Thymus (tissue), 14 donors: ENCODE measurements at places on chromosomes 5 and 9. TPM values are rescaled to one million over a fixed set of nuclear protein-coding genes. Genes with fewer than 3 reads are reported as not detected.

- no peaks in the 10 kb centered on the region for H3K27me3 ChIP-seq
- no peaks in the 10 kb centered on the region for H3K36me3 ChIP-seq
- H3K27ac ChIP-seq: no peak overlapping the region
- no peaks in the 10 kb centered on the region for H3K4me1 ChIP-seq
These were observed 689.6 kb downstream of the TAF11L14 start for GRCh38 chr5:18323891-18324290.

NMUR2 gene
- 0.23 TPM for polyA plus RNA-seq

- H3K27me3 ChIP-seq: no peaks in the 10 kb centered on the region
- no peak overlapping the region for H3K4me3 ChIP-seq
- peaks cover 2% of the 10 kb centered on the region for H3K36me3 ChIP-seq
- DNase-seq: no peak
These were observed 42.4 kb downstream of the STRBP start for GRCh38 chr9:123225995-123226394.

SV2C gene
- 0.27 TPM for polyA plus RNA-seq

GRCh38 chr5:166436872-166437271 is 1854.6 kb upstream of the WWC1 start:
- no peak for DNase-seq
- no peak overlapping the region for H3K4me3 ChIP-seq
- H3K27me3 ChIP-seq: no peaks in the 10 kb centered on the region
- no peaks in the 10 kb centered on the region for H3K4me1 ChIP-seq
- no peak overlapping the region for H3K27ac ChIP-seq

MCC gene
- 5.1 TPM for polyA plus RNA-seq

GRCh38 chr9:124658165-124659017 is 112.7 kb downstream of the NR6A1 start:
- peaks cover 12% of the 10 kb centered on the region for H3K4me1 ChIP-seq
- no peaks in the 10 kb centered on the region for H3K27me3 ChIP-seq
- peak; percentile 78 for DNase-seq
- no peaks in the 10 kb centered on the region for H3K36me3 ChIP-seq
- peak overlapping the region; percentile 75 for H3K4me3 ChIP-seq

DNA sequence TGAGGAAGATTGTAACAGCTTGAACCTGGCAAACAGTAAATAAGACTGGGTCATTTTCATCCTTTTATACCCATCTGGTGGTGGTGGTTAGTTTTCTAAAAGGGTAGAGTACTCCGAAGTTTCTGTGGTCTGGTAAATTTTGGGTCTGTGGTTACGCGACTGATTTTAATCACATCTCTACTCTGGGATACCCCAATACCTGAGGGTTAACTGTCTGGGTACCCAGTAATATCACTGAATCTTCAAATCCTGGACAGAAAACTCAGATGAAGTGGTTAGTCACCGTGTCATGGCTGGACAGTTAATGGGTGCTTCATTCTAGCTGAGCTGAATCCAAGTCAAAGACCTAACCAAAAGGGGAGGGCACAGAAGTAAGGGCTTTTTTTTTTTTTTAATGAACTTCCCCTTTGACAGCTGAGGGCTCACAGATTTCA is 474.2 kb downstream of the GADD45G start:
- DNase-seq: no peak
- no peak overlapping the region for H3K27ac ChIP-seq
- H3K36me3 ChIP-seq: no peaks in the 10 kb centered on the region
- no peaks in the 10 kb centered on the region for H3K27me3 ChIP-seq
- no peaks in the 10 kb centered on the region for H3K4me1 ChIP-seq

DNA sequence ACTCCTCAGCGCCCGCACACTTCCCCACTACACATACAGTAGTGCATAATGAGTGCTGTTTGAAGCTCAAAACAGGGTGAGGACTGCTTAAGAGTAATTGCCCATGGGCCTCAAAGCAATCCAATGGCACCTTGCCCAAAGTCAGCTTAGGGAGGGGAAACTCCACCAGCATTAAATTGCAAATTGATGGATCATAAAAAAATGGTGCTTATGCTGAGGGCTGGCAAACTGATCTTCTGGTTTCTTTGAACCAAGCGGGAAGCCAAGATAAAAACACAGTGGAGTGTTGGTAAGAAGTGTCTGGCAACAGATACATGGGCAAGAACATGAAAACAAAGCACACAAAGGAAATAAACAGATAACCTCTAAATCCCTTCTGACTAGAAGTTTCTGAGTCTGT is 28.0 kb downstream of the TLE1 start:
- no peak overlapping the region for H3K27ac ChIP-seq
- DNase-seq: no peak
- no peak overlapping the region for H3K4me3 ChIP-seq
- no peaks in the 10 kb centered on the region for H3K27me3 ChIP-seq
- H3K4me1 ChIP-seq: no peaks in the 10 kb centered on the region
- no peaks in the 10 kb centered on the region for H3K36me3 ChIP-seq

- no peaks in the 10 kb centered on the region for H3K36me3 ChIP-seq
- no peak for DNase-seq
- H3K4me1 ChIP-seq: no peaks in the 10 kb centered on the region
- H3K27ac ChIP-seq: no peak overlapping the region
These were observed 547.2 kb downstream of the IRX1 start for GRCh38 chr5:4142842-4143241.

FAM153A gene
- 32.7 TPM for polyA plus RNA-seq

UQCRQ gene
- polyA plus RNA-seq: 232 TPM

STC2 gene
- 0.48 TPM for polyA plus RNA-seq

- H3K27me3 ChIP-seq: no peaks in the 10 kb centered on the region
- H3K4me3 ChIP-seq: no peak overlapping the region
- no peak overlapping the region for H3K27ac ChIP-seq
- DNase-seq: no peak
- no peaks in the 10 kb centered on the region for H3K4me1 ChIP-seq
These were observed 166.7 kb downstream of the SAXO1 start for GRCh38 chr9:18866121-18866831.

DNA sequence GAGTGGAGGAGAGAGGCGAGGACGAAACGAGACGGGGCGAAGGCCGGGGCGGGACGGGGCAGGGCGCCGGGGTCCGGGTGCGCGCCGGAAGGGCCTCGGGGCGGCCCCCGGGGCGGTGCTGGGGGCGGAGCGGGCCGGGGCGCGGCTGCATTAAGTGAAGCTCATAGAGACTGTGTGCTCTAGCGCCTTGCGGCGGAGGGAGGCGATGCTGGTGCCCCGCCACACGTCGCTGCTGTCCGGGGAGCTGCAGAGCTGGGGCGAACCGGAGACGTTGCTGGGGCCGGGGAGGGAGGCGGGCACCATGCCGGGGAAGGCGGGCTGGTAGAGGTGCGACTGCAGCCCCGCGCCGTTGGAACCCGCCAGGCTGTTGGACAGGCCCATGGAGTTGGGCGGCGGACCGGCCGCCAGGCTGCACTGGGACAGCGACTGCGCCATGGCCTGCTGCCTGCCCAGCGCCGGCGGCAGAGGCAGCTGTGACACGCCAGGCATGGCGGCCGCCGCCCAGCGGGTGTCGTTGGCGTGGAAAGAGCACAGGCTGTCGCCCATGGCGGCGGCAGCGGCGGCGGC is 8.3 kb downstream of the OTP start:
- no peaks in the 10 kb centered on the region for H3K36me3 ChIP-seq
- H3K27ac ChIP-seq: no peak overlapping the region
- peaks cover 23% of the 10 kb centered on the region for H3K4me1 ChIP-seq
- H3K4me3 ChIP-seq: peak overlapping the region; percentile 49

GRCh38 chr9:15278091-15278687 is 28.8 kb downstream of the TTC39B start:
- DNase-seq: no peak
- no peak overlapping the region for H3K4me3 ChIP-seq
- H3K36me3 ChIP-seq: no peaks in the 10 kb centered on the region
- no peak overlapping the region for H3K27ac ChIP-seq

INSL4 gene
- polyA plus RNA-seq: 0.18 TPM

SMIM33 gene
- 0.05 TPM for polyA plus RNA-seq

TMEM215 gene
- 0.02 TPM for polyA plus RNA-seq

SLC30A5 gene
- polyA plus RNA-seq: 54.9 TPM
